ENCODE measurements at places on chromosomes 4 and X.

DNA sequence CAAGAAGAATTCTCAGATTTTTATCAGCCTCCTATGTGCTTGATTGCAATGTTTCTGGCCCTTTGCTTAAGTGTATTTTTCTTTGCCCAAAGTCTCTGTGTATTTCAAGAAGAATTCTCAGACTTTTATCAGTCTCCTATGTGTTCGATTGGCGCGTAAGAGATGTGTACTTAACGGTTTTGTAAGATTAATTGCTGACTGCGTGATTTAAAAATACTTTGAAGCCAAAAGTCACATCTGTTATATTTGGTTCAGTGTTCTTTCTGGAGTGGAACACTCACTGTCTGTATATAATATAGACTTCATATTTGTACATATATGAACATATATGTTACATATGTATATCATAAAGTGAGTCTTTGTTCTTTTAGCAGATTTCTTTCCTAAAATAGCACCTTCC, 11.4 kb downstream of the SCML1 start:
- no peak for DNase-seq

- no peak for DNase-seq
Observed at GRCh38 chr4:11529625-11530201, 101.0 kb upstream of the HS3ST1 start.

GRCh38 chrX:456551-457291, 70.0 kb upstream of the PPP2R3B start:
- DNase-seq = no peak

DNA sequence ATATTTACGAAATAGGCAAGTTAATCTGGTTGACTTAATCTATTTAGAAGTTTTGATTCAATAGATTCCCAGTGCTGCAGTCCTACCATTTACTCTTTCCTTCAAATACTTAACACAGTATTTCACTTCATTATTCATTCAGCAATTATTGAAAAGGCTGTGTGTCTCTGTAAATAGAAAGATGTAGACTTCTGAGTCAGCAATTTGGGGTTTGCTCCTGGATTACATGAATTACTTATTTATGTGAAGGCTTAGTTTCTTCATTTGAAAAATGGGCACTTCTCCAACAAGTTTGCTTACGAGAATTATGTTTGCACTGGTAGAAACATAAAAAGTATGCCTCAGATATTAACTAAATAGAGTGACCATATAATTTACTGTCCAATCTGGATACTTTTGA, 17.4 kb downstream of the ADAM29 start:
- DNase-seq = no peak

- DNase-seq = no peak
Observed at GRCh38 chrX:15854080-15854655, 445 bp downstream of the AP1S2 start.

- DNase-seq = peak; percentile 23
Observed at GRCh38 chr4:175776217-175776616, 35.8 kb downstream of the GPM6A start.

DNA sequence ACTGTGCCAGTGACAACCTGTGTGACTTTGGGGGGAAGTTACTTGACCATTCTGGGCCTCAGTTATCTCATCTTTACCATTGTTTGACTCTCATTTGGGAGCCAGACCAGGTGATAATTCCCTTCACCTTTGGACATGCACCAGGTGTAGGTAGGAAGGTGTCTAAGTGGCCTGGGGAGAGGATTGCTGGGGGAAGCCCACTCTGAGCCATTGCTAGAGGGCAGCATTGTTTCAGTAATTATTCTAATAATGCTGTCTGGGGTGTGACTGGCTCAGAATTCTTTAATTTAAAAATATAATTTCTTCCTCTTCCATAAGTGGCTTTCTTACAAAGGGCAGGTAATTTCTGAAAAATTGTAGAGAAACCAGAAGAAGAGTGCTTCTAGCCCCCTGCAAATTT, 104.3 kb downstream of the RTL9 start:
- no peak for DNase-seq

GRCh38 chr4:127141856-127142255, 490.9 kb upstream of the INTU start:
- DNase-seq = no peak

DNA sequence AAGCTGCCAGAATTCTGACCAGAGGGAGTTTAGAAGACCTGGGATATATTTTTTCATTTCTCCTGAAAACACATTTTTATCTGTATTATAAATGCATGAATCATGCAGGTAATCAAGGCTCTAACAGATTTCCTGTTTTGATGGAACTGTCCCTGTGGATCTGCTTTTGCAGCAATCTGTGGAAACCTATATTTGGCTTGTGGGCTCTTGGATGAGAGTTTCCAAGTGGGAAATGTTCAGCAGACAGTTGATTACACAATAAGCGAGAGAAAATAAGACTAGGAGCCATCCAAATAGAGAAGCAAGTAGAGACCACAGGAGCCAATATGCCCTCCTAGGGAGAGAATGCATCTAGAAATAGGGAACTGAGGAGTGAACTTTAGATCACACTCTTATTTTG, 105.0 kb downstream of the NDST3 start:
- DNase-seq = no peak

DNA sequence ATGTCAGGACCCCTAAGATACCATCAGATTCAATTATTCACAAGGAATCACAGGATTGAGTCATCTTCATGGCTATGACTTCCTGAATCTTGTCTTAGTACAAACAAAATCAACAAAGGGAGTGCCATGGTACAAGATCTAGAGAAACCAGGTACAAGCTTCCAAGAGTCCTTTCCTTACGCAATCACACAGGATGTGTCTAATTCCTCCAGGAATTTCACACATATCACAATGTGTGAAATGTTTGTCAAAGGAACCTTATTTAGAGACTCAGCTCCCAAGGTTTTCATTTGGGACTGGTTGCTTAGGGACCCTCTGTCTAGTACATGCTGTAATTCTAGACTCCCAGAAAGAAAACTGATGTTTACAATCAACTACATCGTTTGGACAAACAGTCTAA, 83.0 kb downstream of the MAB21L2 start:
- no peak for DNase-seq

GRCh38 chrX:44903830-44904530, 31.0 kb downstream of the KDM6A start:
- no peak for DNase-seq

DNA sequence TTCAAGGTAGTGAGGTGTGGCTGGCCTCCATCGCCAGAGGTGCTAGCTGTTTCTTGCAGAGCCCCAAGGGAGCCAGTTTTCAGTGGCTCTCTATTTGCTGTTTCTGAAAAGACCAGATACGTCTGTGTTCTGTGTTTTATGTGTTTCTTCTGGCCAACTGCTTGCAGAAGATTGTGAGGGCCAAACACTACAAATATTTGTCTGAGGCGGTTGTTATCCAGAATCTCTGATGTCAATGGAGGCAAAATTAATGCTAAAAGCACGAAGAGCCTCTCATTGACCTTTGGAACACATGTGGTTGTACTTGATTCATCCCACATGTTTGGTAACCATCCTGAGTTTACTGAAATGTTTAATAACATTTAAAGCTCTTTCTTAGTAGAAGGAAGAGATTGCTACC, 113.9 kb downstream of the CT47B1 start:
- DNase-seq = no peak

GRCh38 chr4:146340798-146341197, 126.5 kb downstream of the REELD1 start:
- DNase-seq = peak; percentile 12

DNA sequence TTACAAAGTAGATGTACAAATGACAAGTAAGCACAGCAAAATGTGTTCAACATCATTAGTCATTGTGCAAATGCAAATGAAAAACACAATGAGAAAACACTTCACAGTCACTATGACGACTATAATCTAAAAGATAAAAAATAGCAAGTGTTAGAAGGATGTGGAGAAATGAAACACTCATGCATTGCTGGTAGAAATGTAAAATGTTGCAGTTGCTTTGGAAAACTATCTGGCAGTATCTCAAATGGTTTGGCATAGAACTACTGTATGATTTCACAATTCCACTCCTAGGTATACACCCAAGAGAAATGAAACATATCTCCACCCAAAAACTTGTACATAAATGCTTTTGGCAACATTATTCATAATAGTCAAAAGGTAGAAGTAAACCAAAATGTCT, 459.7 kb upstream of the TRAM1L1 start:
- no peak for DNase-seq

DNA sequence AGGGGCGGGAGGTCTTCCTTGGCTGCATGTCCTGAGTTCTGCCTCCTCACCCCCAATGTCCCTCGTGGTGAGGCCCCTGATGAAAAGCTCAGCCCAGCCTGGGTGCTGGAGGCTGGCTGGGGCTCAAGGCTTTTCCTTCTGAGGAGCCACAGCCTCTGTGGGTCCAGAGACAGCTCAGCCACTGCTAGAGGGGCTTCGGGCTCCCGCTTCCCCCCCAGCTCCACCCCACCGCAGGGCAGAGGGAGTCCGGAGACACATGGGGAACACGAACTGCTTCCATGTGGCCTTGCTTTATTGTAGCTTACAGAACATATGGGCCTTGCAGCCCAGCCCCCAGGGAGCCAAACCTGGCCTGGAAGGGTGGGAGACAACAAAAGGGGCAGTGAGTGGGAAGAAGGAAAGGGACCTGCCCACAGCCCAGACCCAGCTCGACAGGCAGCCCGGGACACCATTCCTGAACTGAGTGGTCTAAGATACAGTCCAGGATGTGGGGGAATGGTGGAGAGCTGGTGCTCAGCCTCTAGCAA, 89.9 kb upstream of the NKX1-1 start:
- DNase-seq = no peak

DNA sequence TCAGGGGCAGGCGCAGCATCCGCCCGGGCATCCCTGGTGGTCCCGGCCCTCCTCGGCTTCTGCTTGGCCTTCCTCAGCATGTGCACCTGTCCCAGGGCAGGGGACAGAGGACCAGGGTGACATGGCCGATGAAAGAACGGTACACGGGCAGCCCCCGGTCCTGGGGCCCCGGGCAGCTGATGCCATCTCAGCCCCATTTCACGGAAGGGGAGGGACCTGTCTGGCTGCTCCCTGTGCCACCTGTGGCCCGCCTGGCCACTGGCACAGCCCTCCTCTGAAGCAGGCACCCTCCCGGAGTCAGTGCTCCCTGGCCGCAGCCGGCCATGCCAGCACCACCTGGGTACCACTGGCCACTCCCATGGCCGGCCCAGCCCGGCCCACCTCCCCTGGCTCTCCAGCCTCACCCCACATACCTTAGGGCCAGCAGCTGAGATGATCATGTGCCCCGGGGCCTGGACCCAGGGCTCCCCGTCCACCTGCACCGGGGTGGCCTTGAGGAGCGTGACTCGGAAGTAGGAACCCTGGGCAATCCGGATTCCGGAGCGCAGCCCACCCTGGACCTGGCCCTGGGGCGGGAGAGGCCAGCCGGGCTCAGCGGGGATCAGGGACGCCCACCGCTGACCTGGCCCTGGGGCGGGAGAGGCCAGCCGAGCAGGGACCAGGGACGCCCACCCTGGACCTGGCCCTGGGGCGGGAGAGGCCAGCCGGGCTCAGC, 12.6 kb downstream of the DGKQ start:
- DNase-seq = no peak

GRCh38 chr4:185005219-185005819, 13.0 kb upstream of the HELT start:
- peak; percentile 38 for DNase-seq

DNA sequence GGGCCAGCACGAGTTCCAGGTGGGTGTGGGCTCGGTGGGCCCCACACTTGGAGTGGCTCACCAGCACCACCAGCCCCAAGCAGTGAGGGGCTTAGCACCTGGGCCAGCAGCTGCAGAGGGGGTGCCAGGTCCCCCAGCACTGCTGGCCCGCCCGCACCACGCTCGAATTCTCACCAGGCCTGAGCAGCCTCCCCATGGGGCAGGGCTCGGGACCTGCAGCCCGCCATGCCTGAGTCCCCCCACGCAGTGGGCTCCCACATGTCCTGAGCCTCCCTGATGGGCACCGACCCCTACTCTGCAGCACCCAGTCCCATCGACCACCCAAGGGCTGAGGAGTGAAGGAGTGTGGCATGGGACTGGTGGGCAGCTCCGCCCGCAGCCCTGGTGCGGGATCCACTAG, 593.4 kb downstream of the GABRG1 start:
- DNase-seq = no peak

- DNase-seq = no peak
Observed at GRCh38 chr4:173076903-173077634, 91.5 kb upstream of the GALNT7 start.

DNA sequence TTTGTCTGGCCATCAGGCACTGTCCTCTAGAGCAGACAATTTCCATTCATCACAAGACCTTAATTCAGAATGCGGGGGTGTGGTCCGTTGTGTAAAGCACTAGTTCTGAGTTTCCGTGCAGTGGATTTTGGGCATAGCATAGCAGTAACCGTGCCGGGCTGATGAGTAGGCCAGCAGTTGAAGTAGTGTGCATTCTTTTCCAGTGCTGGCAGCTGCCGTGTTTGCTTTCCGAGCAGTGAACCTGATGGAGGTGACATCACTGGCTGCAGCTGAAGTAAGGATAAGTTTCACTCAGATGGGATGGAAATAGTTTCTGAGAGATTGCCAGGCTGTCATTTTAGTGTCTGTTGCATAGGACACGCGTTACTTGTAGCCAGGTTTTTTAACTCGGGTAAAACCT, 107.0 kb upstream of the STIM2 start:
- DNase-seq = peak; percentile 27

GRCh38 chr4:140103676-140104075, 50.3 kb downstream of the MAML3 start:
- DNase-seq = no peak
